ENCODE measurements at places on chromosomes 3 and 15.
A peak's percentile ranks its signal among the peaks of the same experiment; 100 is the strongest.

- DNase-seq: no peak
These were observed 7.5 kb downstream of the GOLIM4 start for GRCh38 chr3:168088106-168088720.

GRCh38 chr3:143041903-143042302 is 40.5 kb downstream of the U2SURP start:
- DNase-seq: no peak

DNA sequence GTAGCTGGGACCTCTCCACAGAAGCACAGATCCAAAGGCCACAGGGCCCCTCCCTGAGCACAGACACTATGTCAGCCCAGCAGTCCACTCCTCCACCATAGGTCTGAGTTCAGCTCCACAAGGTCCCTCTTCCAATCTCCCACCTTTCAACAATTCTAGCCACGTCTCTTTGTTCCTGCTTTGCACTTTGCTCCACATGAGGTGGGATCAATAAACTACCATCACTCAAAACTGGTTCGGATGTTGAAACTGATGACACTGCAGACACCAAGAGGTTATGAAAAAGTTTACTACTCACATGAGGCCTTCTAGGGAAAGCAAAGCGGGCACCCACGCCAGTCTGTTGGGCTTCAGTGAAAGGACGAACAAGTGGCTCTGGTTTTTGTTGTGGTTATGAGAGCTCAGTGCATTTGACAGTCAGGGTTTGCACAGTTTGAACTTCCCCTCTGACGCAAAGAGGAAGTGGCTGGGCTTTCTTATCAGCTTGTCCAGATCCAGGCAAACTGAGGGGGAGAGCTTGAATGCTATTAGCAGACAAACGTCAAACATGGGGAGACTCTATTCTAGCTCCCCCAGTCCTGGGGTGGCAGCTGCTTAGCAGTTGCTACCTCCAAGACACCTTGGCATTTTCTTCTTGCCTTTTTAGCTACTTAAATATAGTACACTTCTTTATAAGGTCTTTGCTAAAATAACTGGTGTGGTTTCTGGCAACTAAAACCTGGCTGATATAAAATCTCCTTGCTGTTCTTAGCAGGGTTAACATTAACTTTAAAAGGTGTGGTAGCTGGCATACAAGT is 37.8 kb downstream of the ZNF445 start:
- peak; percentile 97 for DNase-seq

GRCh38 chr3:52039846-52040245 is 16.5 kb downstream of the DUSP7 start:
- DNase-seq: no peak

DNA sequence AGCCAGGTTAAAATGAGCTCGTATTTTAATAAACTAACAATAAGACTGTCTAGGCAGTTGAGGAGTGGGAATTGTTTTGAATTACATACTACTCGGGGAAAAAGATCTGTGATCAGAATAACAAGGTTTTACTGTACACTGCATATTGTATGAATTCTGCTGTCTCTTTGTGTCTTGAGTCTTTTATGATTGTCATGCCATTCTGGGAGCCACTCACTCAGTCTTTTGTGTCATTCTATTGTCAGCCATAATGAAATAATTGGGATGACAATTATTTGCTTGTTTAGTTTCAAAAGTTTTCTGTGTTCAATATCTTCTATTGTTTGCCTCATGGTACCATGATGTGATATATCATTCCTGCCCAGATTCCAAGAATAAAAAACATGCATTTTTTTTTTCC is 339.6 kb upstream of the TBL1XR1 start:
- DNase-seq: no peak

GRCh38 chr15:63500265-63501250 is 3.8 kb upstream of the USP3 start:
- DNase-seq: no peak

DNA sequence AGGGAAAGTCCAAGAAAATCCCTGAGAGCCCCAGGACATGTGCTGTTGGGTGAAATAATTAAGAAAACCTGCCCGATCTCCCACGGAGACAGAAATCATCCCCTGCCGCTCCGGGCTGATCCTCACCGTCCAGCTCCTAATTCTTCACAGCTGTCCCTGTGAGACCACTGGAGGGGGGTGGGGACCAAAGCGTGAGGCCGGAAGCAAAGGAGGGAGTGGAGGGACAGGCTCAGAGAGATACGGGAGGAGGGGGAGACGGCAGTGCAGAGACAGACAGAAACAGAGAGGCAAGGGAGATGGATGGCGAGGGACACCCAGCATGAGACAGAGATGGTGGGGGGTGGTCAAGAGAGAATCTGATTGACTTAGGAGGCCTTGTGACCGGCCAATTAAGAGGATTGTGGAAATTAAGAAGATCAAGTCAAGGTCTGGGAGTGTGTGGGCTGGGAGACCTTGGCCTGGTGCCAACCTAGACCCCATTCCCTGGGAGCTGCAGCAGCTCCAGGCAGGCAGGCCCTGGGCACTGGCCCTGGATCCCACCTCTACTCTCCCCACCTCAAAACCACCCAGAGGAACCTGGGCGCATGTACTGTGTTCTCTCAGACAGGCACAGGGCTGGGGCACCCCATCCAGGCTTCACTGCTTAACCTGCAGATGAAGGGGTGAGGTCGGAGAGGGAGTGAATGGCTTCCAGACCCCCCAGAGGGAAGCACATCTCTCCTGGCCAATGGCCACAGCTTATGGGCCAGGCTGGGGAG is 113.2 kb upstream of the ALDH1A3 start:
- DNase-seq: no peak

DNA sequence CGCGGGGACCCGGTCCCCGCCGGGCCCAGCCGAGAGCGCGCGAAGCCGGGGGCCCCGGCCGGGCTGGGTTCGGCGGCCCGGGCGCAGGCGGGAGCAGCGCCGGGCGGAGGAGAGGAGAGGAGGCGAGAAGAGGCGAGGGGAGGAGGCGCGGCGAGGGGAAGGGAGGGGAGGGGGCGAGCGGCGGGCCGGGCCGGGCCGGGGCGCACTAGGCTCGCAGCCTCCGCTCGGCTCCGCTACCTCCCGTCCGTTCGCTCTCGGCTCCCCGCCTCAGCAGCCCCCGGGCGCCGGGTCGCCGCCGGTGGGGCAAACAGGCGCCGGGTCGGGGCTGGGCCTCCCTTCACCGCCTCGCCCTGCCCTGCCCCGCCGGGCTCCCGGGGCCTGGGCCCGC is 351 bp downstream of the INSYN1 start:
- DNase-seq: no peak

DNA sequence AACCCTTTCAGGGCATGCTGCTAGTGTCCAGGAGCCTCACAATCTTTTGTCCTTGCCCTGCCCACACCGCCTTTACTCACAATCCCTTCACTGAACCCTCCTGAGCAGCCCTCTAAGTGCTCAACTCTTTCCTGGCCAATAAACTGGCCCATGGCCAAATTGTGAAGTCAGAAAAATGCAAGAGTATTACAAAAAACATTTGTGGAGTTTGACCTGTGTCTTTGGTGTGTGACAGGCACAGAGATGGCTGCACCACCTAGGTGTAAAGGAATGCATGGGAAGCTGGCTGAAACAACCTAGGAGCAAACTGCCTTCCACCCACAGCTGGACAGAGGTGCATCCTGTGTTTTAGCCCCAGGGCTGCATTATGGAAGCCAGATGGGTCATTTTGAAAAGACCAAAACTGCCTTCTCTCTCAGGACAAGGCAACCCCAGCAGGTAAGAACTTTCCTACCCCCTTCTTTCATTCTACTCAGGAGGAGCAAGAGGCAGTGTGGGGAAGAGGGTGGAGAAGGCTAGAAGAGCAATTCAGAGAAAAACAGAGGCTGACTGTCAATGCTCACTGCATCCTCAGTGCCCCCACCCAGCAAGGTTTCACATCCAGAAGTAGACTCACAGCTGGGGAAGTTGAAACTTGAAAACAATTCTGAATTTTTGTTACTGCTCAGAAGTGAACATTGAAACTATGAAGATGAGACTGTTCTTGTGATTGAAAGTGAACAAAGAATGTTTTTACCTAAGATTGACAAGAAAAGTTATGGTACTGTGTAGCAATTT is 78.6 kb downstream of the TRIM42 start:
- DNase-seq: no peak

- no peak for DNase-seq
These were observed 4.0 kb upstream of the DZIP1L start for GRCh38 chr3:138119423-138119766.

DNA sequence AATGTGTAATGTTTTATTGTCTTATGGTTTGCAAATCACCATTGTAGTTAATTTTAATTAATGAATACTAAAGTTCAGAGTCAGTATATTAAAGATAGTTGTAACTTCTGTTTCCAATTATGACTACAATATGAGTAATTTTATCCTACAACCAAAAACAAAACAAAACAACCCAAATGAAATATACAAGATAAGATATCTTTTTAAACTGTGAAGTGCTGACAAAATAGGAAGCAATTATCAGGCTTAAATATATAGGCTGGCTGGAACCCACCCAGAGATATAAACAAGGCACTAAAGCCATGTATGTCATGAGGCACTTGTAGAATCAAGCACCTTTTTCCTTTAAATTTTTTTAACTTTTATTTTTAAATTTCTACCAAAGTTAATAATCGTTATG is 108.6 kb upstream of the LRRFIP2 start:
- DNase-seq: peak; percentile 25

DNA sequence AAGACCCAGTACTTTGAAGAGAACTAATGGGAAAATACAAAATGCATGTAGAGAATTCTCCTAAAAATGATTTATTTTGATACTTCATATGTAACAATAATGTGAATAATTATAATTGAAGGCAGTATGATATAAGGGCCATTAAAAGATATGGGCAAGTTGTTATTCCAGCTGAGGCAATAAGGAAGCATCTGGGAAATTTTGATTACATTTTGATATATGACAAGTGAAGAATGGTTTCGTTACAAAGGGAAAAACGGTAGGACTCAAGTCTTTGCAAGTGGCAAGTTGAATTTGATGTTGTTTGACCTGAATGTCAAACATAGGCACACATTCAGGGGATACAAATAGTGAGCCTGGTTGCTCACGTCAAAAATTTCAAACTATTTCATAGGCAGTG is 137.9 kb upstream of the TP63 start:
- no peak for DNase-seq

- DNase-seq: no peak
These were observed 427.0 kb downstream of the NTRK3 start for GRCh38 chr15:87829332-87830050.

GRCh38 chr3:41251593-41251992 is 52.3 kb downstream of the CTNNB1 start:
- DNase-seq: no peak

- DNase-seq: no peak
These were observed 712.5 kb downstream of the PLOD2 start for GRCh38 chr3:145448436-145448835.

- DNase-seq: no peak
These were observed 109.9 kb upstream of the SYNPR start for GRCh38 chr3:63168179-63168578.

DNA sequence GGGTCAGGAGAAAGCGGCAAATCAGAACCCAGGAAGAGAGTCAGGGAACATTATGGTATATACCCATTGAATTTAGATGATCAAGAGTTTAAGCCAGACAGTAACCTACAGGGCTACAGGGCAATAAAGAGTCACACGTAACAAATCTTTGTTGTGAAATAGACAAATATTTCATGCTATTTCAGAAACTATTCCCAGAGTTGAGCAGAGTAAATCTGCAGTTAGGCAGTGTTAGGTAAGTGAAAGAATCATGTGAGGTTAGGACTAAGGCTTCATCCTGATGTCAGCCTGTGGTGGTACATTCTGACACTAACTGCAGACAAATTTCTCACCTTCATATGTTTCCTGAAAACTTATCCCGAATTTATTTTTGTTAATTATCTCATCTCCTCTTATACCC is 153.0 kb downstream of the UBE2E2 start:
- no peak for DNase-seq

DNA sequence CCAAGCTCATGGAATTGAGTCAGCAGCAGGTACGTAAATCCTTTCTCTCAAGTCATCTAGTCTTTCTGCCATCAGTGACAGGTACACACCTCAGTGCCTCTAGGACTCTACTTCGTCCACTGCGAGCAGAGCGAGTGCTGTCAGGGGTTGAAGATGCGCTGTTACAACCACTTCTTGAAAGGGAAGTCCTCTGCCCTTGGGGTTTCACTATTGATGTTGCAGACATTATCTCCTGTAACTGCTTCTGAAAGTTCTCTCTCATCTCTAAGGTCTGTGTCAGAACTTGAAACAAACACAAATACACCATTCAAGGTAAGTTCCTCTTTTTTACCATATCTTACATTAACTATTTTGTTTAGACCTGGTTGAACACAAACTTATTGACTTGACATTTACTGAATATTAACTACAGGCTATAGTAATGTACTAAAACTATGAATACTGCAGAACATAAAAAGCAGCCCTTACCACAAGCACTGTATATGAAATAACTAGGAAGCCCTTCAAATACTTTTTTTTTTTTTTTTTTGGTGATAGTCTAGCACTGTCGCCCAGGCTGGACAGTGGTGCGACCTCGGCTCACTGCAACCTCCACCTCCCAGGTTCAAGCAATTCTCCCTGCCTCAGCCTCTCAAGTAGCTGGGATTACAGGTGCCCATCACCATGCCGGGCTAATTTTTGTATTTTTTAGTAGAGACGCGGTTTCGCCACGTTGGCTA is 41.5 kb downstream of the TOPBP1 start:
- DNase-seq: no peak
